Aorta (tissue), 5 donors: ENCODE measurements at places on chromosomes 1 and 21. TPM values are rescaled to one million over a fixed set of nuclear protein-coding genes. Genes with fewer than 3 reads are reported as not detected.
A peak's percentile ranks its signal among the peaks of the same experiment; 100 is the strongest.

DNA sequence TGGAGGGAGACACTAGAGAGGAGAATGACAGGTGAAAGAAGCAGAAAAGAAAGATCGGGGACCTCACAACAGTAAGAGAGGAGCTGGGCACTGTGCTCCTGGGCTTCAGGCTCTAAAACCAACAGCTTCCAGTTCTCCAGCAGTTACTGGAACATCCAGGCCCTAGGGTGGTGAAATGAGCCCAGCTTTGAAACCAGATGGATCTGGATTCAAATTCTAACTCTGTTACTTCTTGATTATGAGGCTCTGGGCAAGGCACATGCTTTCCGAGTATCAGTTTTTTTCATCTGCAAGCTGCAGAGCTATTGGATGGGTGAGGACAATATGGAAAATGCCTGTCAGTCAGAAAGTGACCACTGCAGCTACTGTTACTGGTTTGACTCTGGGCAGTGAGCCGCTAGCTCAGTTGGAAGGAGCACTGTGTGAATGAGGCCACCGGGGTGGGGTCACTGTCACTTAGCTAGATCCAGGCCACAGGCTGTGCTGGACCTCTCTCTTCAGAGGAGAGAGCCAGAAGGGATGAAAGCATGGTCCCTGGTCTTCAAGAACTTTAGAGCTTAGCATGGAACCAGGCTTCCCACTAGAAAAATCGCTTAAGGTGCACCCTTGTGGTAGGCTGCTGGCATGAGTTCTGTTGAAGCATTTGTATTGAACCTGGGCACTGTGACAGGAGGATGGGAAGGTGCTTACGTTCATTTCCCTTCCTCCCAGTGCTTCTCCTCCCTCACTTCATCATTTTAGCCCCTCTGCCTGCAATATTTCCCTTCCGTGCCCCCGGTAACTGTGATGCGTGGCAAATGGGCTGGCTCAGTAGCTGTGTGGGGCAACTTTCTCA, 12.2 kb downstream of the PLEKHO1 start:
- peak overlapping the region; percentile 97 for H3K27ac ChIP-seq
- H3K36me3 ChIP-seq, result peaks cover 3% of the 10 kb centered on the region
- H3K4me3 ChIP-seq, result no peak overlapping the region
- DNase-seq, result no peak
- H3K4me1 ChIP-seq, result no peaks in the 10 kb centered on the region

DNA sequence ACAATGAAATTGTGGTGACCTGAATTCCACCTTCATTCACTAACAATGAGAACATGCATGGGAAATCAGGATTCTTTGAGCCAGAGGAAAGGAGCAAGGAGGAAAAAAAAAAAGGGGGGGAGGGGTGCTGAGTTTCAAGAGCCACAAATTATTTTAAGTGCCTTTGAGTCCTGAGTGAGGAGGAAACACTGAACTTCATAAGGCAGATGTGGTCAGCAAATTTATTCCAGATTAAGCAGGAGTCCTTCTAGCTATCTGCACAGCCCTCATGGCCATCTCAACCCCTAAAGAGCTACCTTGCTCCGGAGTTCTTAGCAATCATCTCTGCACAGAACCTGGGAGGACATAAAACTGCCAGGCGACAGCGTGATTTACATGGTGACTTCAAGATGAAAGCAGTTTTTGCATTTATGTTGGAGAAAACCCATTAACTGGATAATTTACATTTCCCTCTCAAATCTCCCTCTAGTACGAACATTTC, 21.7 kb downstream of the ASTN1 start:
- no peak for DNase-seq
- H3K4me1 ChIP-seq, result no peaks in the 10 kb centered on the region
- H3K27me3 ChIP-seq, result peaks cover 1% of the 10 kb centered on the region
- no peaks in the 10 kb centered on the region for H3K36me3 ChIP-seq

Gene RNU1-1
- 8,154 TPM for total RNA-seq

DNA sequence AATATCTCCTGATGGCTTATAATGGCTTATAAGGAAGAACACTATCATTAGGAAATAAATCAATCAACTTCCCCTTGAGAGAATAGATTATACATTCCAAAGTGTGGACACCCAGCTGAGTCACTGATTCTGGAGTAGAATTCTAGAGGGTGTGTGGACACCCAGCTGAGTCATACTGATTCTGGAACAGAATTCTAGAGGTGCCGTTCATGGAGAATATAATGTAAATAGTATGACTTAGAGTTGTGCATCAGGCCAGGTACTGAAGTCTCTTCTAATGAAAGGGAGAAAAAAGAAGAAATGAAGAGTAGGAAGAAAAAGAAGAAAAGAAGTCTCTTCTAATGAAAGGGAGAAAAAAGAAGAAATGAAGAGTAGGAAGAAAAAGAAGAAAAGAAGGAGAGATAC, 2.4 kb upstream of the USP33 start:
- DNase-seq, result no peak
- no peak overlapping the region for H3K4me3 ChIP-seq
- H3K36me3 ChIP-seq, result no peaks in the 10 kb centered on the region
- peaks cover 2% of the 10 kb centered on the region for H3K4me1 ChIP-seq
- no peak overlapping the region for H3K27ac ChIP-seq

Gene IGFN1
- total RNA-seq, result 0.19 TPM

- no peak overlapping the region for H3K27ac ChIP-seq
- no peaks in the 10 kb centered on the region for H3K36me3 ChIP-seq
- no peak overlapping the region for H3K4me3 ChIP-seq
- H3K4me1 ChIP-seq, result no peaks in the 10 kb centered on the region
- DNase-seq, result no peak
These were observed 478.6 kb downstream of the MATN1 start for GRCh38 chr1:30244801-30245200.

Gene CD84
- 22.9 TPM for total RNA-seq

Gene PCBP3
- 7.0 TPM for total RNA-seq

Gene NHLH1
- 0.24 TPM for total RNA-seq

GRCh38 chr21:43275421-43276211, 106.8 kb downstream of the CRYAA start:
- H3K4me1 ChIP-seq, result no peaks in the 10 kb centered on the region
- H3K4me3 ChIP-seq, result no peak overlapping the region
- H3K27me3 ChIP-seq, result no peaks in the 10 kb centered on the region

- peaks cover 8% of the 10 kb centered on the region for H3K4me1 ChIP-seq
- no peaks in the 10 kb centered on the region for H3K36me3 ChIP-seq
- DNase-seq, result no peak
- no peak overlapping the region for H3K4me3 ChIP-seq
- H3K27ac ChIP-seq, result no peak overlapping the region
These were observed 112.2 kb downstream of the NEK7 start for GRCh38 chr1:198268784-198269645.

- H3K4me3 ChIP-seq, result no peak overlapping the region
- no peaks in the 10 kb centered on the region for H3K27me3 ChIP-seq
- DNase-seq, result no peak
These were observed 21.3 kb downstream of the ZCCHC17 start for GRCh38 chr1:31318146-31318545.

DNA sequence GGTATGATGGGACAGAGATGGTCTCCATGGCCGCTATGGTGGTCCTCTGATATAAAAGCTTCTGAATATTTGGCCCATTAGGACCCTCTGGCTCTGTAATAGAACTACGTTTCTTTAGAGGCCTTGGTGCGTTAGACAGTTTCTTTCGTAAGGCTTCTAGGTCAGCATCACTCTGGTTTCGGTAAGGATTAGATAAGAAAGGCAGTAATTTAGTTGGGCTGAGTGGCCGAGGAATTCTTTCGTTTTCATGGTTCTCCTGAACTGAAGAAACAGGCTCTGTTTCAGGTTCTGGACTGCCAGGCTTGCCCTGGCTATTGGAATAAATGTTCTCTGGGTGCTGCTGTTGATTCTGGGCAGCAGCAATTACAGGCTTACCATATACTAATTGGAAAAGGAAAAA, 49.5 kb downstream of the TP53BP2 start:
- H3K4me1 ChIP-seq, result no peaks in the 10 kb centered on the region
- no peak overlapping the region for H3K4me3 ChIP-seq
- peak overlapping the region; percentile 51 for H3K27ac ChIP-seq
- peaks cover 8% of the 10 kb centered on the region for H3K36me3 ChIP-seq

Gene EFNA1
- 18.9 TPM for total RNA-seq

Gene SPOCD1
- 4.0 TPM for total RNA-seq

Gene PYCR2
- total RNA-seq, result 43.9 TPM

Gene FAAH
- 9.6 TPM for total RNA-seq

DNA sequence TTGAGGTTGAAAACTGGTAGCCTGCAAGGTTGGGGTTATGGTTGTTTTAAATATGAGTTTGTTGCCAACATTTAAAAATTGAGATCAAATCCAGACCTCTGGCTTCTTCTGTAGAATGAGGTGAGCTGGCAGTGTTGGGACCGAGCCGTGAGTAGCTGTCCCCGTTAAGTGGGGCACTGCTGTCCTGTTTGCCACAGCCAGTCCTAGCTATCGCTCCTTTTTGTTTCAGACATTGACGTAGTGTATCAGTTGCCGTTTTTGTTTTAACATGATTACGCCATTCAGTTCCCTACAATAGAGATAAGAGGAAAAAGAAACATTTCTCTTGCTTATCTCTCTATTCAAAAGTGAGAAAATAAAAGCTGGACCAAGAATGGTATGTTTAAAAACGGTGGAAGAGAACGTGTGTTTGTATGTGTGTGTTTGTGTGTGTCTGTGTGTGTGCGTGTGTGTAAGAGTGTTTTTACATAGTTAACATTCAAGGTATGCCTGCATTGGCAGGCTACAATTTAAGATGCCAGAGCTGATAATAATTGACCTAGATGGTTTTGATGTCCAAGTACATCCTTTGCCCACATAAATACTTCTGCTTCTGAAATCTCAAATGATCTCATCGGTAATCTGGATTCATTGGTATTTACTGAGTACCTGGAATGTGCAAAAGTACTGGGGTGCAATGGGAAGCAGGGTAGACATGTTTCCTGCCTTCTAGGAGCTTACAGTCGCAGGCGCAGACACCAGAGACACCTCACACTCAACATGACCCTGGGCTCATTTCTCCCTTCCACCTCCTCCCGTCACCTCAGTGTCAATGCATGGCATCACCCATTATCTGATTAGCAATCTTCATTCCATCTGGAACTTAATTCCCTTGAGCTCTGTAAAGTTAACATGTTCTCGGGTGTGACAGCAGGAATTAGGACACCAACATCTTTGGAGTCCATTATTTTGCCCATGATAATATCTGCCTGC, 65.8 kb downstream of the HUNK start:
- H3K4me3 ChIP-seq, result no peak overlapping the region
- H3K36me3 ChIP-seq, result no peaks in the 10 kb centered on the region
- no peaks in the 10 kb centered on the region for H3K4me1 ChIP-seq
- no peak overlapping the region for H3K27ac ChIP-seq
- H3K27me3 ChIP-seq, result no peaks in the 10 kb centered on the region

Gene KISS1
- not detected for total RNA-seq

DNA sequence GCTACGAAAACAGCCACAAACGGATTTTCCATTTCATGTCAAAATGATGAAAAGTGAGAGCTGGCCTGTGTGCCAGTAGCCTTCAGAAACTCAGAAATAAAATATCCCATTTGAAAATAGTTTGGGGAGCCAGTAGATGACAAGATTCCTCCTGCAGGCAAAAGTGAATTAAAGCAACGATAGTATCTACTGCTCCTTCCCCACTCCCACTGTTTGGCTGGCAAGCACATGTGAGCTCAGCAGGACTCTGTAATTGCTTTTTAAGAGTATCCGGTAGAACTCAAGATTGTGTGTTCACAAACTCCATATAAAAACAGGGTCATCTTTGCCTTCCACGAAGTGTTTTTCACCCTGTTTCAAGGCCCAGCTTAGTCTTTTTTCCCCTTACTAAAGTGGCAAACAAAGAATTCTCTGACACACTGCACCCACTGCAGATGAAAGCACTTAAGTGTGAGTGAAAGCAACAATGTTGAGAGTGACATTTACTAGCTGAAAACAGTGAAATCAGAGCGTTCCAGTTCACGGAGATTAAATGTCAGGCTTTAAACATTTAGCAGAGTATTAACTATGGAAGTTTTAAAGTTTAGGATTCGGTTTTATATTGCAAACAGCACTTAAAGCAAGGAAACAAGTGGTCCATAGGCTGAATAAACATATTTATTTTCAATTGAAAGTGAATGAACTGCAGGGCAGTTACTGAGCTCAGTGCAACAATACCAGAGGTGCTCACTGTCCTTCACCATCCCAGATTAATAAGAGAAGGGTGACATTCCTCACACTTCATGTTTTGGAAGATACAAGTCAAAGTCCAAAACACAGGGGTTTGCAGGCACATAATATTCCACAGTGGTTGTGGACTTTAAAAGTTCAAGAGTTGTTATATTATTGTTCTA, 70.0 kb downstream of the ALG14 start:
- DNase-seq, result no peak
- H3K4me3 ChIP-seq, result no peak overlapping the region
- H3K4me1 ChIP-seq, result no peaks in the 10 kb centered on the region
- no peaks in the 10 kb centered on the region for H3K36me3 ChIP-seq
- no peak overlapping the region for H3K27ac ChIP-seq
- H3K27me3 ChIP-seq, result no peaks in the 10 kb centered on the region

Gene GUCA2B
- total RNA-seq, result not detected

DNA sequence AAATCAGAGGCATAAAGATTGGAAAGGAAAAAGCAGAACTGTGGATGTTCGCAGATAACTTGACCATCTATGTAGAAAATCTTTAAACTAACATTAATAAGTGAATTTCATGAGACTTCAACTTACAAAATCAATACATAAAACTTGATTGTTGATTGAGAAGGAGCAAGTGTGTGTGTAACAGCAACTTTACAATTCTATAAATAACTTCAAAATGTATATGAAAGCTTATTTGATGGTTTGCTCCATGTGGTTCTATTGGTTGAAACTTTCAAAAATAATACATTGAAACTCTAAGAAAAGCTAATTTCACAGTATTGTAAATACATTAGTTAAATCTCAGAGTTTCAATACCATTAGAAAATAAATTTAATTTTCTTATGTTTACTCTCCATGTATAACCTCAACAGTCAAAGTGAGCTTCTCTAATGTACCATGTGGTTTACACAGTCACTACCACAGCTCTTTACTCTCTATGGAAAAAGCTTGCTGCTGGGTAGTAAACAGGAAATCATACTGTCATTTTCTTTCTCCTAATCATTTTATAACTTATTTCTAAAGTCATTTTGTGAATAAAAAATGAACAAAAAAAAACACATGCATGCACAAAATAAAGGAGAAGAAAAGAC, 12.0 kb downstream of the AKT3 start:
- no peaks in the 10 kb centered on the region for H3K27me3 ChIP-seq
- DNase-seq, result no peak
- H3K4me1 ChIP-seq, result no peaks in the 10 kb centered on the region

DNA sequence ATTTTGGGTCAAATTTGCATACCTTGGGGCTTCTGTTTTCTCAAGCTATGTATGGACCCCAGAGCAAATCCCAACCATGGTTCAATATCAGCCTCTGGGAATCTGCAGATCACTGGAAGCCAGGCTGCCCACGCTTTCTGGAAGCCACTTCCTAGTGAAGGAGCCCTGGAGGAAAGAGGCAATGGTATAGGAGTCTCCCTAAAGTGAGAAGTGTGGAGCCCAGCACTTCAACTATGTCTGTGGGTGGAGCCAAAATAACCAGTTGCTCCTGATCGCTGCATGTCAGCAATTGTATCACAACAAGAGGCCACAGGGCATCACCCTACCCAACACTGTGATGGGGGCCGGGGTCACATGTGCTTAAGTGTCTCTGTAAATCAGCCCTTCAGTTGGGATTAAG, 26.9 kb downstream of the ETS2 start:
- no peaks in the 10 kb centered on the region for H3K4me1 ChIP-seq
- DNase-seq, result no peak
- no peaks in the 10 kb centered on the region for H3K27me3 ChIP-seq
- no peak overlapping the region for H3K27ac ChIP-seq

- no peaks in the 10 kb centered on the region for H3K27me3 ChIP-seq
- DNase-seq, result no peak
- H3K4me1 ChIP-seq, result no peaks in the 10 kb centered on the region
- no peaks in the 10 kb centered on the region for H3K36me3 ChIP-seq
These were observed 153.2 kb downstream of the NTNG1 start for GRCh38 chr1:107293901-107294613.
